NCI-H82 (cell line): ENCODE measurements at places on chromosomes 4 and X.

DNA sequence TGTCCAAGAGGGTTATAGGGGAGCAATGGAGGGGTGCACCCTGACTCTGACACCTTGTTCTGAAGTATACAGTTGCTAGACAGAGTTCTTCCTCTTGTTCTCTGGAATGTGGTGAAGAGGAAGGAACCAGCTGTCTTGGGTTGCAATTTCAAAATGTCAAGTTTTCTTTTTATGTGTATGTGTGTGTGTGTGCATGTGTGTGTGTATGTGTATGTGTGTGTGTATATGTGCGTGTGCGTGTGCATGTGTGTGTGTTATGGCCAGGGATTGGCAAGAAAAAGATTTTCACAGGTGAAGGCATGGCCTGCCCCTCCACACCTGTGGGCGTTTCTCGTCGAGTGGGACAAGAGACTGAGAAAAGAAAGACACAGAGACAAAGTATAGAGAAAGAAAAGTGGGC is 81.6 kb upstream of the ADGRA3 start:
- no peak for DNase-seq

GRCh38 chr4:184255361-184255760 is 37.7 kb upstream of the ENPP6 start:
- DNase-seq: no peak

GRCh38 chr4:123412091-123412505 is 15.5 kb downstream of the SPRY1 start:
- no peak for DNase-seq

- peak; percentile 63 for DNase-seq
These were observed 6.3 kb upstream of the RTL5 start for GRCh38 chrX:72137846-72138495.

DNA sequence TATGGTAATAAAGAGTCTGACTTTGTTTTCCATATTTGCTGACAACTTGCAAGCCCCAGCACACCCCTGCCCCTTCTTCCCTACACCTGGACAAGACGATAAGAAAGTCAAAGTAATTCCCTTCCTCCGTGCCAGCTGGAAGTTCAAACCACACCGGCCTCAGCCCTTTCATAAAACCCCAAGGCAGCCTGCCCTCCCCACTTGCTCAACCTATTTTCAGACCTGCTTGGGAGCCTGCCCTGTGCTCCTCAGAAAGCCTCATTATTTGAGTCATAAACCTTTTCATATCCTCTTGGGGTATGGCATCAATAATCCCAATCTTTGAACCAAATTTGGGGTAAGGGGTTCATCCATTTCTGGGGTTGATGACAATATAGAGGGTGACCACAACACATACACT is 29.5 kb downstream of the NIPAL1 start:
- DNase-seq: no peak
